Fibroblast of mammary gland (primary cell): ENCODE measurements at places on chromosomes 2 and 18.
A peak's percentile ranks its signal among the peaks of the same experiment; 100 is the strongest.

DNA sequence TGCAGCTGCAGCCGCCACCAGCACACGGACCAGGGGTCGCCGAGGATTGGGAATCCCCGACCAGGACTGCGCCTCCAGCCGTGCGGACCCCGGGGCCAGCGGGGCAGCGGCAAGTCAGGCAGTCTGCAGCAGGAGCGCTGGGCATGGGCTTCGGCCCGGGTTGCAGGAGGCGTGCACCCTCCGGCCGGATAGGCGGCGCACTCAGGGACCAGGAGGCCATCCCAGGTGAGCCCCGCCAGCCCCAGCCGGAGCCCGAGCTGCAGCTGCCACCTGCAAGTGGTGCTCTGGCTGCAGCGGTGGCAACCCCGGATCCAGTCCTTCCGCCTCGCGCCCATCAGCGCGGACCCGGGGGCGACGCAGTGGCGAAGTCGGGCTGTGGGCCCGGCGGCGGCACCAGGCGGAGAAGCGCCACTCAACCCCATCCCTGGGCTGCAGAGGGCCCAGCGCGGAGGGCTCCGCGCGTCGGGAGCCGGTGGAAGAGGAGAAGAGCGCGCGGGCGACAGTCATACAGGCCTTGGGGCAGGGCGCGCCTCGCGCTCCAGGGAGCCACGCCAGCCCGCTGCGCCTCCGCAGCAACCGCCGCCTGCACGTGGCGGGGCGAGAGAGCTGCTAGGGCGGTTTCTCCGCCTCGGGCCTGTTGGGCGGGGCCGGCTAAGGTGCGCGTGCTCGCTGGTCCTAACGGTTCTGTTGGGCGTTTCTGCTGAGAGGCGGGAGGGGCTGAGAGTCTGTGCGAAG lies 73.8 kb downstream of the RPIA start:
- DNase-seq = peak; percentile 22

GRCh38 chr2:72901426-72901825 lies 14.2 kb downstream of the SPR start:
- DNase-seq = no peak

- DNase-seq = no peak
Observed at GRCh38 chr2:175003875-175004729, 1.1 kb downstream of the CHN1 start.

GRCh38 chr2:236343400-236344161 lies 79.4 kb upstream of the ASB18 start:
- DNase-seq = peak; percentile 75

DNA sequence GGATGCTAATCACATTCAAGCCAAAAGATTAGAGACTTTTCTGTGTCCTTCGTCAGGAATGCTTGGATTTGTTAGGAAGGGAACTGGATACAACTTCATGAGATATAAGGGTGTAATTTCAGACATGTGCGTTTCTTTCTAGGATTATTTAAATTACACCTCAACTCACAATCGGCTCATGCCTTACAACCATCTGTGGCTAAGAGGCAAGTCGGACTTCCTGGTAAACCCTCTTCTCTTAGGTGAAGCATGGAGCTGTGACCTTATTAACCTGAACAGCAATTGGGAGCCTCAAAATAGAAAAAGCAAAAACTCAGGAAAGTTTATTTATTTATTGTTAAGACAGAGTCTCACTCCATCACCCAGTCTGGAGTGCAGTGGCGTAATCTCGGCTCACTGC lies 61.8 kb downstream of the SEMA4F start:
- no peak for DNase-seq

GRCh38 chr2:191401287-191401686 lies 156.1 kb downstream of the MYO1B start:
- peak; percentile 24 for DNase-seq

DNA sequence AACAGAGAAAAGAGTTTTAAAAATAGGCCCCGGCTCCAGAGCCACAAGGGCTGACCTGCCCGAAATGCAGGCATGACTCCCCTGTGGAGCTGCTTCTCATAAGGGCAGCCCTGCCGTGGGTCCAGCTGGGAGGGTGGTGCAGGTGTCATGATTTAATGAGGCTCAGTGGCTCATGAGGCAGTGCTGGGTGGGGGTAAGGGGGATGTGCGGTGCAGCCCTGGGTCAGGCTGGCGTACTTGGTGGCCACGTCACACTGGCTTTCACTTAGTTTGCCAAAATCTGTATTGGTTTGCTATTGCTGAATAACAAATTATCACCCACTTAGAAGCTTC lies 33.6 kb downstream of the HJURP start:
- DNase-seq = no peak

DNA sequence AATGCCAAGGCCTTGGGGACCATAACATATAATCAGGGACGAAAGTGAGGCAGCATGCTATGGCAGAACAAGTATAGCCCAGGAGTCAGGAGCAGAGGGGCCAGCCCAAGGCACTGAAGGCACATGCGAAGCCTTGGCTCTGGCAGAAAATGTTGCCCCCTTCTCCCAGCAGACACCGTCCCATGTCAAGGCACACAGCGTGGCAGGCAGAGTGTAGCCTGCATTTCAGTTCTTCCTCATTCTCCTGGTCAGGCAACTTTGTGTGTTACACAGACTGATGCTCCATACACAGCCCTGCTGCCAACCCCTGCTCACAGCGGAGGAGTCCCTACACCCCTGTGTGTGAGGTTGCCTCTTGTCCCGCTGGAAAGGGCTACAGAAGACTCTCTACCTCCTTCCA lies 480.8 kb downstream of the BCL11A start:
- no peak for DNase-seq

DNA sequence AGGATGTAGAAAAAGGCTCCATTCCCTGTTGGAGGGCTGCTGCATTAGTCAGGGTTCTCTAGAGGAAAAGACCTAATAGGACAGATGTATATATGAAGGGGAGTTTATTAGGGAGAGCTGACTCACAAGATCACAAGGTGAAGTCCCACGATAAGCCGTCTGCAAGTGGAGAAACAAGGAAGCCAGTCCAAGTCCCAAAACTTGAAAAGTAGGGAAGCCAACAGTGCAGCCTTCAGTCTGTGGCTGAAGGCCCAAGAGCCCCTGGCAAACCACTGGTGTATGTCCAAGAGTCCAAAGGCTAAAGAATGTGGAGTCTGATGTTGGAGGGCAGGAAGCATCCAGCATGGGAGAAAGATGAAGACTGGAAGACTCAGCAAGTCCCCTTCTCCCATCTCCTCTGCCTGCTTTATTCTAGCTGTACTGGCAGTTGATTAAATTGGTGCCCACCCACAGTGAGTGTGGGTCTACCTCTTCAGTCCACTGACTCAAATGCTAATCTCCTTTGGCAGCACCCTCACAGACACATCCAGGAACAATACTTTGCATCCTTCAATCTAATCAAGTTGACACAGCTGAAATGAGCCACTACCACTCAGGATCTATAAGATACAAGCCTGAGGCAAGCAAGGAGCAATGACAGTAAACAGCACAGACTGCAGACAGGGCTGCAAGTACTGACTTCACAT lies 30.0 kb upstream of the ATG16L1 start:
- peak; percentile 21 for DNase-seq

DNA sequence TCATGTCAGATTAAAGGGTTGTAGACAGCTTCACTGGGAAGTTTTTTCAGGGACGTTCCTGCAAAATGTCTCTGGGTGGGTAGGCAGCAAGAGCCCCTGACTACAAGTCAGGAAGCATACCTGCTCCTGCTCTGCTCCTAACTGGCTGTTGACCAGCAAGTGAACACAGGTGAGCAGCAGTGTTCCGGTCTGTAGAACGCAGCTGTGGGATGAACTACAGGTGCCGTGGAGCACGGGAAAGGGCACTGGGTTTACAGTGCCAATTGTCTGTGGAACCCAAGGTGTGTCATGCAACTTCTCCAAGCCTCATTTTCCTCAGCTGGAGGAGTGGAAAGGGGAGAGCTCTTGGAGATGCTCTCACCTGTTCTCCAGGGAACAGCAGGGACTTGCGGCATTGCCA lies 6.6 kb downstream of the ASB18 start:
- DNase-seq = no peak

DNA sequence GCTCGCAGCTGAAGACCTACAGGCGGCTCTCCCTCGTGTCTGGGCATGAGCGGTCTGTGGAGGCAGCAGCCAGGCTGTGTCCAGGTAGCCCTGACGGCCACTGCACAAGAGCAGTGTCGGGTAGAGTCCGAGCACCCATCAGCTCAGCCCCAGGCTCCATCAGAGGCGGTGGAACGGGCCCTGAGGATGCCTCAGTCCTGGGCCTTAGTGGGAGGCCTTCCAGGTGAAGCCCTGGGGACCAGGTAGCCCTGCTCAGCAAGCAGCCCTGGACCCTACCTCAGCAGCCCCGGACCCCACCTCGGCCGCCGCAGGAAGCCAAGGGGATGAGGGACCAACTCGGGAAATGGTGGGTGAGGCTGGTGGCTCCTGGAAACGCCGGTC lies 21.3 kb upstream of the KLF11 start:
- DNase-seq = no peak

DNA sequence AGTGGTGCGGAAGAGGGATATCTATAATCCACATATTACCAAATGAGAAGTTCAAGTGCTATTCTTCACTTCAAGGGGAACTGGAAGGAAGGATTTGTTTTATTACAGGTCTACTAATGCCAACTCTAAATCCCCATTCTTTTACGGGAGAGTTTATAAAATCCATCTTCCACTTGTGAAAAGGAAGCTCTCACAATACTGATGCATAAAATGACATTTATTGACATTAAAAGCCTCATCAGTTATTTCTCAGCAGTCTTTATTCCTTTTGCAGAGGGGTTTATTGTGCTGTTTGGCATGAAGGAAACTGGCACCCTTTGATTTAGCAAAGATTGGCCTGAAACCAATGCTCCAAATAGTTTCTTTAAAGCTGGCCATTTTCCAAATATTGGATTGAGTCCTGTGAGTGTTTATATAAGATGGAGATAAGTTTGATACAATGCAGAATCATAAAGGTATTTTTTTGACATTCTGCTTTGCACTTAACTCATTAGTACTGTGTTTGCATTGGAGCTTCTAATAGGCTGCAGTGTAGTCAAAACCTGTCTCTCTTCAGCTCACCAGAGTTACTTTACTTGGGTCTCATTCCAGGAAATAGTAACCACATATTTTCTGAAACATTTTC lies 26.6 kb downstream of the LRP1B start:
- DNase-seq = no peak

DNA sequence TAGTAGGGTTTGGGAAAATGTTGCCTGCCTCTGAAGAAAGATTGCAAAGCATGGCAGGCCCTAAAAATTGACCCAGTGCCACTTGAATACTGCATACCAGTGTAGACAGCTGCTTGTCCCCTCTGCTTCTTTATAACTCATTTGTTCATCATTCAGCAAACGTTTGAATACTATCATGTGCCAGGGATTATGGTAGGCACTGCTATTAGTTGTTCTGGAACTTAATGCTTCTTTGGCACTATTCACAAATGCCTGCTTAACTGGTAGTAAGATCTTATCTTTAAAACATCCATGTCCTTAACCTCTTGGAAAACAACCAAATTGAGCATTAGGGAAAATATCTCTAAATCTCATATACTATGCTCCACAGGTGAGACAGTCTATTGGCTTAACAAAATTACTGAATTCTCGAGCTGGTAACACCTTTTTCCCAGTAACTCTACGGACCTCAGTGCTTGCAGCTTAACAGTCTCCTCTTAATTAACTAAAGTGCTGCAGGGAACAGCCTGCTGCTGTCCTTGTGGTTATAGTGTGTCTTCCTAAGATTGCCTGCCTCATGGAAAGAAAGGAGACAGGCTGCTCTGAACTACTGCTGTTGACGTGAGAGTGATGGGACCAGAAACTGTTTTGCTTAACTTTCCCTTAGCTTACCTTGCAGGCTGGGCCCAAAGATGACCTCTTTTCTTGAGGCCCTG lies 93.2 kb downstream of the MIB1 start:
- DNase-seq = no peak

DNA sequence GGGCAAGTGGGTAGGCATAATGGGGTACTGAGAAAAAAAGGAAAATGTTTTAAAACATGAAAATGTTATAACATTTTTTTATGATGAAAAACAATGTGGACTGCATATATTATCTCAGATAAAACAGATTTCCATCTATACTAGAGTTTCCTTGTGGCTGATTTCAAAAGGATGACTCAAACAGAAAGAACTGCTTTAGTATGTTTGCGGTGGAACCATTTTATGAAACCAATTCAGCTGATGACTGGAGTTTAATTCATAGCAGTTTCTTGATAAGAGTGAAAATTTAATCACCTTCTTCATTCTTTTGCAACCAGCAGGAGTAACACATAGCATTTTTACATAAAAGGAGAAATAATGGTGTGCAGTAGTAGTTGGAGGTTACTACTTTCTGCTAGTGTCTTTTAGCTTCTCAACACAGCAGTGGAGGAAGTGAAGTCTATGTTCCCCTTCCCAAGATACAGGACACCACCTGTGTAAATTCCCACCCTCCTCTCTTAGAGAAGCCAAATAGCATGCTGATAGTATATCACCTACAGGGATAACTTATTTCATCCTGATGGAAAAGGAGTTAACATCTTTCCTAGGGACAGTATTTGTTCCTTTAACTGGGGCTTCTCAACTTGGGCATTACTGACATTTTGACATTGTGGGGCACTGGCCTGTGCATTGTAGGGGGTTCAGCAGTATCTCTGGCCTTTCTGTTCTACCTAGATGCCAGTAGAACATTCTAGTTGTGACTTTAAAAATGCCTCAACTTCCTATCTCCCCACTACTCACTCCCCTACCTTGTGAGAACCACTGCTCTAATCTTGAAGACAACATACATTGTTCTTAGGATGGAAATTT lies 29.9 kb downstream of the PELI1 start:
- peak; percentile 64 for DNase-seq

DNA sequence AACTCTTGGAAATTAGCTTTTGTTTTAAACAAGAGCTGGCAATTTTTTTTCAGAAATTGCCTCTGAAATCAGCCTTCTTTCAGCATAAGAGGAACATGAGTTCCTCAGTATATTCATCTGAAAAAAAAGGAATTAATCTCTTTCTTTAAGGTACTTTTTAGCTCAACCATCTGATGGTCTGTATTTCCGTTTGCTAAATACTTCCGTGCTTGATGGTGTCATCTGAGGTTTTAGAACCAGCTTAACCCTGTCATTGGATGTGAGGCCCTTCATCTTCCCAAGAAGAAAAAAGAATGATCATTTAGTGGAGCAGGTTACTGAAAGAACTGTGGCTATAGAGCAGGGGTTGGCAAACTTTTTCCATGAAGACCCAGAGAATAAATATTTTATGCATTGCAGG lies 175.0 kb downstream of the TRABD2A start:
- DNase-seq = no peak

DNA sequence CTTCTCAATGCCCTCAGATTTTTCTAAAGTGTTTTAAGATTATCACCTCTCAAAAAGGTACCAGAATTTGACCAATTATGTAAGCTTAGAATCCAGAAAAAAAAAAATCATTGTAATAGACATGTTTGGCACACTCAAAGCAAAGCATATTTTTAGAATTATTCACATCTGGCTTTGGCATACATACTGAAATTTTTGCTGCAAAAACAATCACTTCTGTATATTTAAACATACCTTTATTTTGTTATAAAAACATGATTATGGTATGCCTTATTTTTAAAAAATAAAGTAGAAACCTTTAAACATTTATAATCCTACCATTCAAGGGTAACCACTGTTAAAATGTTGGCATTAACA lies 143.3 kb downstream of the ESCO1 start:
- no peak for DNase-seq

GRCh38 chr2:127504552-127505430 lies 21.5 kb downstream of the IWS1 start:
- peak; percentile 56 for DNase-seq

- peak; percentile 46 for DNase-seq
Observed at GRCh38 chr18:24052053-24052452, 37.5 kb downstream of the TTC39C start.
